ENCODE measurements at places on chromosomes 12 and 14.

GRCh38 chr12:12153596-12153995 lies 82.9 kb downstream of the BCL2L14 start:
- no peak for DNase-seq

GRCh38 chr12:40615590-40615989 lies 76.6 kb upstream of the CNTN1 start:
- no peak for DNase-seq

DNA sequence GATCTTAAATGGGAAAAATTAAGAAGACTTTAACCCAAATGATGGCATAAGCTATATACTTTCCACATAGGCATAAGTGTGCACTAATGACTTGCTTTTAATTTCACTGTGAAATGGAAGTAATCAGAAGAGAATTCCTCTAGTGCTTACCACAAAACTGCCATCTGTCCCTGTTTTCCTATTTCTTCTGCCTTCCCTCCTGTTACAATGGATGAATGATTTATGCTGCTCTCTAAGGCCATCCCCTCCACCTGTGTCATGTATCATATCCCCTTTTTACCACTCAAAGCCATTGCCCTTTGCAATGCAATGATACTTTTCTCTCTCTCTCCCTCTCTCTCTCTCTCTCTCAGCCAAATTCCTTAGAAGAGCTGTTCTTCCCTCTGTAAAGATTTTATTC lies 109.1 kb downstream of the C12orf50 start:
- no peak for DNase-seq

- DNase-seq = peak; percentile 25
Measured at GRCh38 chr14:101721951-101722661, 39.4 kb upstream of the PPP2R5C start.

DNA sequence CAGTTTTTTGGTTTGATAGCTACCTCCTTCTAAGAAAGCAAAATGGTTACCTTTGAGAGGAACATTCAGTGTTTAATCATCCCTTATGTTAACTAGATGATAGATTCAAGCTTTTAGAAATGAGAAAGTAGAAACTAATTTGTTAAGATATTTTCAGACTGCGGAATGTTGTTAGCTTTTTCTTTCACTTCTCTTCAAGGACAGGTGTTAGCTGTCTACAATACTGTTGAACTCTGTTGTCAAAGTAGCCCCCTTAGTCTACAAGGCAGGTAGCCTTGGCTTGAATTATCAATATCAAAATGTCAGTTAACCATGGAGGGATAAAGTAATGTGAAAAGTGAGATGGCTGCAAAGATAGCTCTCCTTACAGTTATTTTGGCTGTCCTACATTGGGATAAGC lies 14.8 kb downstream of the MAPK1IP1L start:
- no peak for DNase-seq

DNA sequence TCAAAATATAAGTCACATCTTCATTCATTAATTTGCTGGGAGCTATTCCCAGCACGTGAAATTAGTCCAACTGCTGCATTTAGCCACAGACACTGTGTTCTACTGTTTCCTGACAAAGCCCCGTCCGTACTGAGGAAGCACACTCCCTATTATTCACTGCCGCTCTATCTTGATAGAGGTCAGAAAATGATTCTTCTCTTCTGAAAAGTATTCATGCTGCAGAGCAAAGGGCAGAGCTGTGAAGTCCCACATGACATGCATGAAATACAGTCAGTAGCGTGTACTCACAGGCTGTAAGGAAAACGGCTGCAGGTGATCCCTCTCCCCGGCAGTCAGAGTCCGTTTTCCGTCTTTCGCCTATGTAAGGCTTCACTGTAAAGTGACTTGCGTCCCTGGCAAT lies 302.5 kb upstream of the FKBP4 start:
- DNase-seq = no peak
